ENCODE measurements at places on chromosomes 7 and 10.

GRCh38 chr7:147564786-147565476, 1025.6 kb upstream of the C7orf33 start:
- no peak for DNase-seq

GRCh38 chr7:137992550-137993394, 9.1 kb downstream of the CREB3L2 start:
- peak; percentile 78 for DNase-seq

- peak; percentile 78 for DNase-seq
Observed at GRCh38 chr10:16545116-16545736, 23.5 kb upstream of the C1QL3 start.

DNA sequence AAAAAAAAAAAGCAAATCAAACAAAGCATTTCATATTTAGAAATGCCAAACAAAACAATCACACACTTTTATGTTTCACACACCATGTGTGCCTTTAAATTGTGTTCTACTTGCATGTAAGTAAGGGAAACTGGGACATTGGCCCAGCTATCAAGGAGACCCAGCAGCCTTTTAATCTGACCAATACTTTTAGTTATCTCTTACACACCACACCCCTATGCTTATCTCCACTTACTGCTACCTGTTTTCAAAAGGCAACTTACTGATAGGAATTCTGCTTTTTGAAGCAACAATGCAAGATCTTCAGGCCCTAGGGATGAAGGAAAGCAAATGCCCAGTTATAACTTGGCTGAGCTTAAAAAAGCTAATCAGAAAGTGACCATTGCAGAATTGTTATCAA, 1244.8 kb upstream of the SORCS1 start:
- DNase-seq: no peak

DNA sequence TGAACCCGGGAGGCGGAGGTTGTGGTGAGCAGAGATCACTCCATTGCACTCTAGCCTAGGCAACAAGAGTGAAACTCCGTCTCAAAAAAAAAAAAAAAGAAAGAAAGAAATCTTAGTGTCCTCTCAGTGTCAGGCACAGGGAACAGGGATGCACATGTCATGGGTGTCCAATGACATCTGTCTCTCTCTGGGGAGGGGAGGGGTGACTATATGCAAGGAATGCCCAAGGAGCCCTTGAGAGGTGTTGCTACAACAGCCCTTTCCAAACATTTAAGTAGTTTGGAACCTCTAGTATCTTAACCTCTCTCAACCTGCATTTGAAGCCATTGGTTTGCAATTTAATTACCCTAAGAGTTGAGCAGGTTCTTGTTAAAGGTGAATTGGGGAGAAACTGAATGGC, 28.9 kb downstream of the PDLIM1 start:
- DNase-seq: no peak

GRCh38 chr7:112869111-112869774, 79.0 kb upstream of the TMEM168 start:
- DNase-seq: no peak

- DNase-seq: peak; percentile 34
Observed at GRCh38 chr10:112221545-112221944, 38.0 kb upstream of the GPAM start.

GRCh38 chr10:59517996-59518395, 155.6 kb upstream of the FAM13C start:
- DNase-seq: no peak

All from GM03348 (cell line).